D721Med (cell line): ENCODE measurements at places on chromosomes 2 and 18.

GRCh38 chr18:77702686-77703085, 453.0 kb downstream of the GALR1 start:
- DNase-seq, result no peak

- DNase-seq, result no peak
Measured at GRCh38 chr18:71301596-71301995, 1012.8 kb downstream of the SOCS6 start.

- DNase-seq, result no peak
Measured at GRCh38 chr2:138780908-138781307, 718 bp upstream of the NXPH2 start.

GRCh38 chr2:237025090-237025865, 60.4 kb upstream of the COPS8 start:
- no peak for DNase-seq

- no peak for DNase-seq
Measured at GRCh38 chr2:70827388-70827787, 7.0 kb upstream of the CLEC4F start.

GRCh38 chr18:13317801-13318200, 99.2 kb downstream of the LDLRAD4 start:
- no peak for DNase-seq

GRCh38 chr2:126650994-126651393, 5.0 kb upstream of the GYPC start:
- DNase-seq, result no peak

- no peak for DNase-seq
Measured at GRCh38 chr2:157257312-157258252, at the start of gene GALNT5. GALNT5 (plus strand) TSS chr2:157257705; CDS start chr2:157258083, 378 bp downstream.

- DNase-seq, result no peak
Measured at GRCh38 chr2:22491442-22491841, 893.5 kb upstream of the KLHL29 start.

- DNase-seq, result no peak
Measured at GRCh38 chr2:8333177-8333831, 348.6 kb upstream of the ID2 start.

DNA sequence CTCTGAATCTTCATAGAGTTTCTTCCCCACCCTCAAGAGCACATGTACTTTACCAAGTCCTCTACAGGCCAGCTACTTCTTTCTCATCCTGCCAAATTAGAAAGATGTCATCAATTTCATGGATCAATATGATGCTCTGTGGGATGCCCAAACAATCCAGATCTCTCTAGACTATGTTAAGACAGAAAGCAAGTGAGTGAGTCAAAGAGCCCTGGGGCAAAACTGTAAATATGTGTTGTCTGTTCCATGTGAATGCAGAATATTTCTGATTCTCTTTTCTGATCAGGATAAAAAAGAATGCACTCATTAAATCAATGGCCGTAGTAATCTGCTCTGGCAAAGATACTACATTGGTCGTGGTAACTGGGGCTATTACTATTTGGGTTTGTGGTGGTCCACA, 53.1 kb upstream of the ROCK2 start:
- no peak for DNase-seq

GRCh38 chr2:241096979-241097378, 5.1 kb downstream of the MTERF4 start:
- no peak for DNase-seq

GRCh38 chr2:15059870-15060512, 427.5 kb downstream of the LRATD1 start:
- DNase-seq, result no peak

DNA sequence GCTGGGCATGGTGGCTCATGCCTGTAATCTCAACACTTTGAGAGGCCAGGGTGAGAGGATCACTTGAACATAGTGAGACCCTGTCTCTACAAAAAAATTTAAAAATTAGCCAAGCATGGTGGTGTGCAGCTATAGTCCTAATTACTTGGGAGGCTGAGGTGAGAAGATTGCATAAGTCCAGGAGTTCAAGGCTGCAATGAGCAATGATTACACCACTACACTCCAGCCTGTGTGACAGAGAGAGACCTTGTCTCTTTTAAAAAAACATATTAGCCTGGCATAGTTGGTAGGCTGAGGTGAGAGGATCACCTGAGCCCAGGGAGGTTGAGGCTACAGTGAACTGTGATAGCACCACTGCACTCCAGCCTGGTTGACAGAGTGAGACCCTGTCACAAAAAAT, 13.7 kb downstream of the TRAPPC8 start:
- no peak for DNase-seq

DNA sequence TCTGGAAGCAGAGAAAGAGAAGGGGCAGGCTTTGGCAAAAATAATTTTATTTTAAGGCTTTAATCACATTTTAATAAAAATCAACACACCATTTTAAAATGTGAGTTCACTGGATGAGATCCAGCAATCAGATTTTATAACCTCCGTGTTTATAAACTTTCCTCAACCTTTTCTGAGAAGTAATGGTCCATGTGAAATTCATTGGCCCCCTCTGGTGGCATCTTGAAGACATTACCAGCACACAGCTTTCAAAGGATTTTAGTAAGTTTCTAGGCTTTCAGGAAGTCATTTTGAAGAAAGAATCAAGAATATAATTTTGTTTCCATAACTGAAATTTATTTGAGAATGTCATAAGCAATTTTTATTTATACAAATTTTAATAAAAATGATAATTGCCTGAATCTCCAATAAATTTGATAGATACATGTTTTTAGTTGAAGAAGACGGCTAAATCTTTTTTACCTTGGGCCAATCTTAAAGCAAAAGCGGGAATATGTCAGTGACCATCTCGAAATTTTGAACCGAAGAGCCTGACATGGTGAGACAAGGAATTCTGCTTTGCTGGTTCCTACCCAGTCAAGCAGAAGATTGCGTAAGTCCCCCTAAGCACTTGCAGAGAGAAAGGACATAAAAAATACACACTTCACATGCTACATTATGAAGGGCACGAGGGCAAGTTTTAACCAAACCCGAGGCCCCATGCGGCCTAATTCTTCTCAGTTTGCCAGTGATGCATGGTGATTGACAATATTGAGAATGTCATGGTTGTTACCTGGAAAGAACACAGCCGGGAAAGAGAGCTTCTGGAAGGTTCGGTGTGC, 128.4 kb upstream of the CBLN2 start:
- DNase-seq, result peak; percentile 45

DNA sequence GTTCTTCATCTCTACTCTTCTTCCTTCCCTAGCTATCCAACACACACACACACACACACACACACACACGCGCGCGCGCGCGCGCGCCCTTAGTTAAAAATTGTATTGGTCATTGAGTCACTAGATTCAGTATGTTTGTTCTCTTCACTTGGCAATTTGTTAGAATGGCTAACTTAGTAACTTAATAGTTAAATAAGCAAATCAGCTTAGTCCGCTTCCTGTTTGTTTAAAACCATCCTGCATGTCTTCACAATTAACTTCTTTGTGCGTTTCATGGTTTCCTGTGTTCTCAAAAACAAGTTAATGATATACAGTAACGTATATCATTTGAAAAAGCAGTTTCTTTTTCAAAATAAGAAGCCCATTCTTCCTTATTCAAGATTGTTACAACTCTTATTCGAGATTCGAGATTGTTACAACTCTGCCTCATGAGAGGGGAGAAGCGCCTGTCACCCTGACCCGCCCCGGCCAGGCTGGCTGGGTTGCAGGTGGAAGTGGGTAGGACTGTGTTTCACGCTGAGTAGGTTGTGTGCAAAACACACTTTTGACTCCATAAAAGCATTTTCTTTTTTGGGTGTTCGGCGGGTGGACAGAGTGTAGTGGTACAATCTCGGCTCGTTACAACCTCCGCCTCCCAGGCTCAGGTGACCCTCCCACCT, 9.5 kb upstream of the CNNM3 start:
- DNase-seq, result no peak

DNA sequence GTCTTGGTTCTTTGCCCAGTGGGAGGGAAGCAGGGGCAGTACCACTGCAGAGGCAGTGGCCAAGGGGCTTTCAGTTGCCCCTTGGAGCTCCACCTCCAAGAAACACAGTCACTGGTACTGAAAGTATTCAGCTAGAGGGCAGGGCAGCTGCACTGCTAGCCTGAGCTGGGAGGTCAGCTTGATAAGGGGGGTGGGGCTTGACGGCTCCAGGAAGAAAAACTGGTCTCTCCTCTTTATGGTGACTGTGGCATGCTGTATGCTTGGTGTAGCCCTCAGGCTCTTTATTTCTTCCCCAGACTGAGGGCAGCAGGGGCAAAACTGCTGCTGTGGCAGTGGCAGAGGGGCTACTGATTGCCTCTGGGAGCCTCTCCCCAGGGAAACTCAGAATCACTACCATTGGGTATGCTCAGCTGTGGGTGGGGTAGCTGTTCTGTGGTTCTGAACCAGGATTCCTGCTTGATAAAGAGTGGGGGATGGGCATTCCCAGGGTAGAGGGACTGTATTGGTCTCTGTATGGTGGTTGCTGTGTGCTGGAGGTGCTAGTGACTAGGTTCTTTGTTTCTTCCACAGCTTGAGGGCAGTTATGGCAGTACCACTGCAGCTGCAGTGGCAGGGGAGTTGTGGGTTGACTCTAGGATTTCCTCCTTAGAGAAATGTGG, 134.6 kb upstream of the SCN7A start:
- DNase-seq, result no peak

GRCh38 chr2:39913648-39914461, 134.8 kb upstream of the THUMPD2 start:
- DNase-seq, result no peak

DNA sequence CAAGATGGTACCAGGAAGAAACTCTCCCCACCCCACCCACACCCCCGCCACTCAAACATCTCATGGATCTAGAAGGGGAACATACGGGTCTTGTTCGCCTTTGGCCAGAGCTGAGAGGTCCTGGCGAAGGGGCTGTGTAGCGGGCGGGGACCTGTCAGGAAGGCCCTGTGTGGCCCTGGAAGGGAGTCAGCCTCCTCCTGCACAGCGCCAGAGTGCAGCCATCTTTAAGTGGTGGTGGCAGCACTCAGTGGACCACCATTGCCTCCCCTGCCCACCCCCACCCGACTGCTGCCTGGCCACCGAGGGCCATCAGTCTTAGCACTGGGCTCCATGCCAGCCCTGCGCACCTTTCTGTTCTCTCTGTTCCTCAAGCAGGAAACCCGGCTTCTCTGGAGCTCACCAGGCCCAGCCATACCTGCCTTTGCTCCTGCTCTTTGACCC, 11.6 kb upstream of the FAHD2A start:
- DNase-seq, result no peak

DNA sequence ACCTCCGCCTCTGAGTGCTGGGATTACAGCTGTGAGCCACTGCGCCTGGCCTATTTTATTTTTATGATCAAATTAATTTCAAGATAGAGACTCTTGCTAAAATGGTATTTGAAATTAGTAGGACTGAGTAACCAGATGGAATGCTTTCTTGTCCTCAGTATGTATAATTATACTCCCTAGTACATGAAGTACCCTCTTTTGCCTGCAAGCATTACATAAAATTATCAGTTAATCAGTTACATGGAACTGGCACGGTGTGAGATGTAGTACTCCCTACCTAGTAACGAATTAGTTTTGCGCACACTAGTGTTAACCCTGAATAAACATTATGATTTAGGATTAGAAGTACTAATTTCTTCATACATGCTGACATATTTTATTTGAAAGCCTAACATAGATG, 41.6 kb downstream of the RBBP8 start:
- DNase-seq, result no peak

GRCh38 chr2:52976143-52976949, 791.3 kb upstream of the CHAC2 start:
- DNase-seq, result no peak

GRCh38 chr2:449246-450067, 161.6 kb upstream of the ALKAL2 start:
- no peak for DNase-seq

GRCh38 chr2:181613241-181613640, 43.7 kb downstream of the CERKL start:
- no peak for DNase-seq

DNA sequence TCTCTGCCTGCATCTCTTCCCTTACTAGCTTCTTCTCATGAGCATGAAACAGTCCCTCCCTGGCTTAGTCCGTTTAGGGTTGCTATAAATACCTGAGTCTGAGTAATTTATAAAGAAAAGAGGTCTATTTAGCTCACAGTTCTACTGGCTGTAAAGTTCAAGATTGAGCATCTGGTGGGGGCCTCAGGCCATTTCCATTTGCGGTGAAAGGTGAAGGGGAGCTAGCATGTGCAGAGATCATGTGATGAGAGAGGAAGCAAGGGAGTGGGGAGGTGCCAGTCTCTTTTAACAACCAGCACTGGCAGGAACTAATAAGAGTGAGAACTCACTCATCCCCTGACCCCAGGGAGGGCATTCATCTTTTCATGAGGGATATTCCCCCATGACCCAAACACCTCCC, 26.8 kb downstream of the RHBDD1 start:
- DNase-seq, result no peak

GRCh38 chr2:15302154-15302553, 259.0 kb downstream of the NBAS start:
- no peak for DNase-seq

GRCh38 chr18:13613591-13614501, 112.5 kb downstream of the FAM210A start:
- no peak for DNase-seq

DNA sequence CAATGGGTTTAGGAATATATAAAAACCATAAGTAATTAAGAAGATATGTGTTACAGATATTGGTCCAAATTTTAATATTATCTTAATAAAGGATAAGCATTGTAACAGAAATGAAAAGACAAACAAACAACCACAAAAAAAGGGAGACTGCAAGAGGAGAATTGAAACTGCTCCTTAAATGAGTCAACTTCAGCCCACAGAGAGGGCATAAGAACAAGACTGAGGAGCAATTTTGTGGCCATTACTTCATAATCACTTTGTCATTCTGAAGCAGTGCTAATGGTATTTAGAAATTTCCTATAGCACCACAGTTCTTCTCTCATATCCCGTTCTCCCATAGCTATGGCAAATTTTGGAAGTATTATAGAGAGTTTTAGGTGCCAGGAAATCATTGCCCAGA, 193.2 kb upstream of the HNMT start:
- DNase-seq, result no peak

DNA sequence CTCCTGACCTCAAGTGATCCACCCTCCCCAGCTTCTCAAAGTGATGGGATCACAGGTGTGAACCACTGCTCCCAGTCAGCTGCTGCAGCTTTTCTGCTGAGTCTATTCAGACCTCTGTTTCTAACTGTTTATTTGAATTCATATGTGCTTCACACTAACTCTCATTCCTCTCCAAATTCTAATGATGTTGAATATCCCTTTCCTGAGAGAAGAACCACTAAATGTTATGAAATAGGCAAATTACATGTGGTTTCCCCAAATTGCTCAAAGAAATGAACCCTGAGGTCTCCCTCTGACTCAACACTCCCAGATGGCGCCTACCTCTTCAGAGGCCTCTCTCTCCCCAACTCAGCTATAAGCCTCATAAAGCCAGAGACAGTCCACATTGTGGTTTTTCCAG, 98.6 kb downstream of the IRS1 start:
- DNase-seq, result peak; percentile 25
